ENCODE measurements at places on chromosomes 11 and 22. TPM values are rescaled to one million over a fixed set of nuclear protein-coding genes. Genes with fewer than 3 reads are reported as not detected.

HEPN1 gene
- total RNA-seq, result not detected

OR8G1 gene
- not detected for total RNA-seq

FZD4 gene
- 23.3 TPM for total RNA-seq

GRCh38 chr11:35721651-35722282 lies 59.2 kb downstream of the TRIM44 start:
- H3K27me3 ChIP-seq, result no peaks in the 10 kb centered on the region
- peaks cover 12% of the 10 kb centered on the region for H3K4me1 ChIP-seq
- no peak overlapping the region for H3K27ac ChIP-seq
- no peaks in the 10 kb centered on the region for H3K36me3 ChIP-seq
- H3K4me3 ChIP-seq, result no peak overlapping the region
- no peak for DNase-seq

DNA sequence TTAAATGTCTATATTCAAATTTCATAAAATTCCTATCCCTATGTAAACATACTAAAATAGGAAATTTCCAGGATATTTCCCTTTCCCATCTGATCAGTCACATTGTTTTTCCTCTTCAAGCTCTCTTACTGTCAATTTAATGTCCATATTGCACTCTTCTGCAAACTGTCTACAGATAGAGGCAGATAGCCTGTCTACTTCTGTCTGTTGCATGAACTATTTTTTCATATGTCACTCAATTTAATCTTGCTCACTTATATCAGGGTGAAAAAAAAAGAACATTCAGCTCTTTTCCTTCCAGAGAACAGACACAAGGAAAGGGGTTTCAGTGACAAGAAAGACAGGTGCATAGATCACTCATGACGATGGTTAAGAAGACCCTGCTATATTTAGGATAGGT lies 1013.9 kb upstream of the CCDC90B start:
- H3K27me3 ChIP-seq, result no peaks in the 10 kb centered on the region
- no peaks in the 10 kb centered on the region for H3K4me1 ChIP-seq
- no peaks in the 10 kb centered on the region for H3K36me3 ChIP-seq
- H3K4me3 ChIP-seq, result no peak overlapping the region
- no peak for DNase-seq
- no peak overlapping the region for H3K27ac ChIP-seq

- H3K27me3 ChIP-seq, result no peaks in the 10 kb centered on the region
- DNase-seq, result peak; percentile 5
- H3K36me3 ChIP-seq, result no peaks in the 10 kb centered on the region
- no peak overlapping the region for H3K27ac ChIP-seq
- peaks cover 1% of the 10 kb centered on the region for H3K4me1 ChIP-seq
These were observed 118.5 kb downstream of the KCNQ1OT1 start for GRCh38 chr11:2581151-2581930.

DNA sequence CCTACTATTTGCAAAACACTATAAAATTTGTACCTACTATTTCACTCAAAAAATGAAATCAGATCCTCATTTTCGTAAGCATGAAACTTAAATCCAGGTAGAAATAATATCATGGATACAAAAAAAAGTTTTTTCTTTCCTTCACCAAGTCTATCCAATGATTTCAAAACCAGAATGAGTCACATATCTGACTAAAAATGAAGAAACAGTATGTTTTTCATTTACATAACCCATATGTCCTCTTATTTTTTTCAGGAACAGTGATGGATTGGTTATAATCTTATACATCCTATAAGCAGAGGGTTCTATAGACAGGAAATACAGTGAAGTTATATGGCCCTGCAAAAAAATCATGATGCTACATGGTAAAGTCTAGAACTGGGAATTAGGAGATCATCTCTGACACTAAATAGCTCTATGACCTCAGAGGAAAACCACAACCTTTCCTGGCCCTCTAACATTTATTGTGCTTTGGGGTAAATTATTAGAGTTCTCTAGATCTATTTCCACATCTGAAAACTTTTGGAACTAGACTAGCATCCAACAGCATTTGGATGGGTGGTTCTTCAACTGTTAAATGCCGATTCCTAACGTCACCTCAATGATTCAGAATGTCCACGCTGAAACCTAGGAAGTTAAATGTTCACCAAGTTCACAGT lies 10.9 kb downstream of the MTMR2 start:
- H3K27ac ChIP-seq, result no peak overlapping the region
- no peak for DNase-seq
- H3K4me1 ChIP-seq, result peaks cover 3% of the 10 kb centered on the region
- H3K27me3 ChIP-seq, result no peaks in the 10 kb centered on the region
- H3K4me3 ChIP-seq, result no peak overlapping the region

DNA sequence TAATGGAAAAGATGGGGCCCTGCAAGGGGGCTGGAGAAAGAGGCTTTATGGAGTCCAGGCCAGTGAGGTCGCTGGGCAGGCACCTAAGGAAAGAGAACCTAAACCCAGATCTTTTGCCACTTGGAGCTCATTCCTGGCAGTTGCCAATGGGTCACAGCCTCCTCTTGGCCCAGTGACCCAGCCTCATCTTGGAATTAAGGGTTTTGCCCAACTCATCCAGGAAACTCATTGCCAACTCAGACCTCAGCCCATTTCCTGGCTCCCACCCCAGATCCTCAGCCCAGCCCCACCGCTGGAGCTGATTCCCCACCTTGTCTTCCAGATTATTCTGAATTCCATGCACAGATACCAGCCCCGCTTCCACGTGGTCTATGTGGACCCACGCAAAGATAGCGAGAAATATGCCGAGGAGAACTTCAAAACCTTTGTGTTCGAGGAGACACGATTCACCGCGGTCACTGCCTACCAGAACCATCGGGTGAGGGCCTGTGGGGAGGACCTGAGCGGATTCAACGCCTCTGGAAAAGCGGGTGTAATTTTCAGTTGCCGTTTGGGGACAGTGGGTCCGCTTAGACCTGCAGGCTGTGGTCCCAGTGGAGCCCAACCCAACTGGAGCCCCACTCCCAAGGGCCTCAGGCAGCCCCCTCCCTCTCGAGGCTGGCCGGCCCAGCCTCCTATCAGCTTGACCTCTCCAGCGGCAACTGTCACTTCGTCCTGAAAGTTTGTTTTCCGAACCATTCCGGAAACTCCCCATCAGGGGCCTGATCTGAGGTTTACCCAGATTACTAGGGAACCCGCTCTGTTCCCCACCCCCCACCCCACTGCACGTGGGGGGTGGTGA lies 4.3 kb downstream of the TBX1 start:
- no peak overlapping the region for H3K4me3 ChIP-seq
- no peaks in the 10 kb centered on the region for H3K27me3 ChIP-seq
- H3K4me1 ChIP-seq, result no peaks in the 10 kb centered on the region
- no peak overlapping the region for H3K27ac ChIP-seq
- no peak for DNase-seq
- no peaks in the 10 kb centered on the region for H3K36me3 ChIP-seq

DNA sequence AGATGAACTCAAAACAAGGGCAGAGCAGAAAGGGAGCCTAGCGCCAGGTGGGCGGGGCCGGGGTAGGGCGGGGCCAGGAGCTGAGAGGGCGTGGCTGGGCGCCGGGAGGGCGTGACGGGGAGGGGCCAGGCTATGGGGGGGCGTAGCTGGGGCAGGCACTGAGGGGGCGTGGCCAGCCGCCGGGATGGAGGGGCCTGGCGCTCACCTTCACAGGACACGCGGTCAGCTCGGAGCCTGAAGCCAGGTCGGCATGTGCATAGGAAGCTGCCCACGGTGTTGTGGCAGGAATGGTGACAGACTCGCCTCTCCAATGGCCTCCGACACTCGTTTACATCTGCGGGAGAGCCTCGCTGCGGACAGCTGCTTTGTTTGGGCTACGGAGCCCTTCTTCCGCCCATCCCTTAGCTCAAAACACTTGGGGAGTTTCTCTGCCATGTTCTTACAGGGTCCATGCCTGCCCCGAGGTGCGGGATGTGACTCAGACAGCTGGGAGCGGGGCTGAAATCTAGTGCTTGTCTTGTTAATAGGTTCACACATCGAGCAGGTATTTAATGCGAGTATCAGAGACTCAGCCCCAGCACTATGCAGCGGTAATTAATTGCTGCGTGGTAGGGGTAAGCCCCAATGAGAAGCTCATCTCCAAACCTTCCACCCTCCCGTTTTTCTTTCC lies 13.4 kb downstream of the VWCE start:
- H3K27me3 ChIP-seq, result no peaks in the 10 kb centered on the region
- peaks cover 2% of the 10 kb centered on the region for H3K4me1 ChIP-seq
- peak; percentile 91 for DNase-seq
- H3K36me3 ChIP-seq, result no peaks in the 10 kb centered on the region
- H3K4me3 ChIP-seq, result no peak overlapping the region

All from ovary (tissue), 10 donors.